Activated T-cell treated with anti-CD3 and anti-CD28 coated beads for 48 hours (primary cell): ENCODE measurements at places on chromosomes 16 and 17.
A peak's percentile ranks its signal among the peaks of the same experiment; 100 is the strongest.

- no peak for DNase-seq
Observed at GRCh38 chr17:60501589-60501988, 24.5 kb downstream of the APPBP2 start.

- no peak for DNase-seq
Observed at GRCh38 chr17:6098050-6098822, 28.1 kb downstream of the WSCD1 start.

- DNase-seq: no peak
Observed at GRCh38 chr16:8548166-8548565, 42.1 kb downstream of the TMEM114 start.

GRCh38 chr16:7124701-7125100, 207.9 kb upstream of the RBFOX1 start:
- DNase-seq: no peak

GRCh38 chr16:81148277-81148676, 52.1 kb upstream of the GCSH start:
- DNase-seq: no peak

- no peak for DNase-seq
Observed at GRCh38 chr16:11848842-11849241, 2.5 kb downstream of the RSL1D1 start.

DNA sequence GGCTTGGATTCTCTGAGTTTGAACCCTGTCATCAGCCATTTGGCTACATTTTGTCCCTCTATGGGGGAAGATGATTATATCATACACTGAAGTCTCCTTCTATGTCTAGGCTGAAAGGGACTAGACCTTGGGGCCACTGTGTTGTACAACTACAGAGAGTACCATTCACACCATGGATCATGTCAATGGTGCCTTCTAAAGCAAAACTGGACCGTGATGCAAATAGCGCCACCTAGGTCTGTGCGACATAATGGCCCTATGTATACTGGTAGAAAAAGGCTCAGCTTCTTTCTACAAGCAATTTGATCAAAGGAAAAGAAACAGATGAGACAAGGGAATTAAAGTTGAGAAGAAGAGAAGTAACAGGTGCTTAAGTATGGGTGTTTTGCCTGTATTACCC, 100.7 kb downstream of the LYRM1 start:
- peak; percentile 15 for DNase-seq

DNA sequence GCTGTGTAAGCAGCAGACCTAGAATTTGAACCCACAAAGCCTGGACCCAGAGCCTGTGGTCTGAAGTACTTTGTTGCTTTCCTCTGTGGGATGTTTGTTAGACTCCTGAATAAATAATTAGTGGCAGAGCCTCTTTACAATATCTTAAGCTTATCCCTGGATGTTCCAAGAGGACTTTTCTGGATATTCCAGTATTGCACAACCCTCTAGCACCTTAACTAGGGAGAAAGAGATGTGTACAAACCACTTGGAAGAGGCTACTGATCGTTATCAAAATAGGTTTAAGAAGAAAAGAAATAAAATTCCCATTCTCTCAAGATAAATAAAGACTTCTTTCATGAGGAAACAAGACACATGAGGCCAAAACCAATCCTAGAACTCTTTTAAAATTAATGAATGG, 632.4 kb downstream of the CDH11 start:
- DNase-seq: no peak
